ENCODE measurements at places on chromosomes 3 and 15. TPM values are rescaled to one million over a fixed set of nuclear protein-coding genes. Genes with fewer than 3 reads are reported as not detected.

DNA sequence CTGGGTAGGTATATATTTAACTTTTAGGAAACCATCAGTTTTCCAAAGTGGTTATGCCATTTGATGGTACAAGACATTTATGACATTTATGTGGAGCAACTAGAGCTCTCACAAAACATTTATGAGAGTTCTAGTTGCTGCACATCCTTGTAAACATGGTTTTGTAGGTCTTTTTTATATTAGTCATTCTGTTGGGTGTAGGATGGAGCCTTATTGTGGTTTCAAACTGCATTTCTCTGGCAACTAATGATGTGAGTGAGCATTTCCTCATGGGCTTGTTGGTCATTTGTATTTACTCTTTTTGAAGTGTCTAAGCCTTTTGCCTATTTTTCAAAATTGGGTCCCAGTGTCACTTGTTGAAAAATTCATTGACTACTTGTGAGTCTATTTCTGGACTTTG lies 45.7 kb upstream of the MGLL start:
- H3K4me1 ChIP-seq = no peaks in the 10 kb centered on the region
- H3K4me3 ChIP-seq = no peak overlapping the region
- H3K27me3 ChIP-seq = no peaks in the 10 kb centered on the region
- DNase-seq = no peak

DNA sequence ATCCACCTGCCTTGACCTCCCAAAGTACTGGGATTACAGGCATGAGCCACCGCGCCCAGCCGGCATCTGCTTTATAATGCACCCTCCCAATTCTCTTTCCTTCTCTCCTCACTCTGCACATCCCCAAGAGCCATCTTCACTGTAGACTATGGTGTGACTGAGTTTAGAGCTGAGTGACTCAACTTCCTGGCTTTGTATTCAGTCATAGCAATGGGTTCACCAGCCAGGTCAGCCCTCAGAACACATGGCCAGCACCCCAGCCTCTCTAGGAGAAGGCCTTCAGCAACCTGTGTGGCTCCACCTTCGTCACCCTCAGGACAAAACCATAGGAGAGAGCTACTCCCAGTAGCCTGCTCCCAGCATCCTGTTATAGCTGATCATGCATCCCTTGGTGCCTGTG lies 33.0 kb downstream of the ARID3B start:
- no peak for DNase-seq
- H3K27me3 ChIP-seq = no peaks in the 10 kb centered on the region
- peaks cover 25% of the 10 kb centered on the region for H3K36me3 ChIP-seq
- no peak overlapping the region for H3K27ac ChIP-seq
- no peaks in the 10 kb centered on the region for H3K4me1 ChIP-seq

- peaks cover 62% of the 10 kb centered on the region for H3K4me1 ChIP-seq
- H3K27me3 ChIP-seq = no peaks in the 10 kb centered on the region
- no peak overlapping the region for H3K27ac ChIP-seq
- no peak overlapping the region for H3K4me3 ChIP-seq
- no peak for DNase-seq
Observed at GRCh38 chr3:71063773-71064290, 519.7 kb downstream of the FOXP1 start.

DNA sequence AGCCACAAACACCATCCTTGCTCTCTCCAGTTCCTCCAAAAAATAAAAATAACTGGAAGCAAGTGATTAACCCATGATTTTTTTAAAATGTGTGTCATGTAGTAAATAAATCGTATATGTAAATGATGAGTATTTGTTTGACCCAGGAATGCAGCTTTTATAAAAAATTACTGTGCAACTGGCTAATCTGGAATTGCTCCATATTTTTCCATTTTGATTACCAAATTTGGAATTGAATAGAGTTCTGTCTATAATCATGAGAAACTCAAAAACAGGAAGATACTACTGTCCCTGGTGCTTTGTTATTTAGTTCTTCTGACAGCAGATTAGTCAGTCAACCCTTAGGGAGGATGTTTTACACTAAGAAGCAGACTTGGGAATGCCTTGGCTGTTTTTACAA lies 116.2 kb downstream of the CCNL1 start:
- H3K4me1 ChIP-seq = peaks cover 11% of the 10 kb centered on the region
- DNase-seq = no peak
- no peaks in the 10 kb centered on the region for H3K36me3 ChIP-seq

GRCh38 chr3:104359546-104359945 lies 1007.2 kb upstream of the ALCAM start:
- H3K27ac ChIP-seq = no peak overlapping the region
- H3K27me3 ChIP-seq = no peaks in the 10 kb centered on the region
- H3K36me3 ChIP-seq = no peaks in the 10 kb centered on the region
- no peak overlapping the region for H3K4me3 ChIP-seq

DNA sequence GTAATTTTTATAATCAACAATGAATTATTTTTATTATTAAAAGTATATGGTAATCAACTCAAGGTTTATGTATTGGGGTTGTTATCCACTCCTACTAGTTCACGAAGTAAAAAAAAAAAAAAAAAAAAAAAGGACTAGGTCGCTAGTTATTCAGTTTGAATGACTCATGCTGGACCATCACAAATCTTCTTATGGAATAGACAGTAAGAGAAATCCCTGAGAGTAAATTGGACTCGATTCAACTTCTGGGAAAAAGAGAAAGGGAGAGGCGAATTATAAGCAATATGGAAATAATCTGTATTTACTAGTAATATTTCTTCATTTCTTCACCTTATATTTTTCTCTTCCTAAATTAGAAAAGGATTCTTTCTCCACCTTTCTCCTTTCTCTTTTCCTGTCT lies 2.0 kb downstream of the MYEF2 start:
- H3K36me3 ChIP-seq = peaks cover 17% of the 10 kb centered on the region
- H3K4me3 ChIP-seq = peak overlapping the region; percentile 85
- peaks cover 27% of the 10 kb centered on the region for H3K4me1 ChIP-seq

DNA sequence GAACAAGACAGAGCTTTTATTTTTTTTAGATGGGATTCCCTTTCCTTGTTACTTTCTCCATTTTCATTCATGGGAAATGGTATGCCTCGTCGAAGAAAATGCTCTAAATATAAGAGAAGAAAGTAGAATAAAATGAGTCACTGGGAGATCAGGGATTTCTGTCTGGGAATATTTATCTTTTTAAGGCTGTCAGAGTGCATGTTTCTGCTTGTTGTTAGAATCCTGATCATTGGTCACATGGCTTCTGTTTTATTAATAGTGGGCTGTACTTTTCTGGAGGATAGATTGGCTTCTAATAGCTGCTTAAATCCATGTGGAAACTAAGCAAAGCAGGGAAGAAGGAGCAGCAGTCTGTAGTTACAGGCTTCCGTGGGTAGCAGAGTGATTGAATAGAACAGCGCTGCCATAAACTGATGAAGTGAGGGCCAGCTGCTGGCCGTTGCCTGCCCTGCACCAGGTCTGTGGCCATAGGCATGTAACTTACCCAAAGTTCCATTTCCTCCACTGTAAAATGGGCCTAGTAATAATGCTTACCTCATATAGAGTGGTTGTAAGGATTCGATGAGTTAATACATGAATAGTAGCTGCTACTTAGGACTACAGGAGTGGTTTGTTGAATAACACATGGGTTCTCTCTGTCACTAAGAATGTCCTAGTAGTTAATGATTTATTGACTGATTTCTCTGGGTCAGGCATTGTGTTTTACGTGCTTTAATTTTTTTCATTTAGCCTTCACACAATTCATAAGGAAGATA lies 289.9 kb downstream of the SATB1 start:
- H3K27ac ChIP-seq = no peak overlapping the region
- no peak overlapping the region for H3K4me3 ChIP-seq
- no peaks in the 10 kb centered on the region for H3K36me3 ChIP-seq
- DNase-seq = no peak
- no peaks in the 10 kb centered on the region for H3K4me1 ChIP-seq
- H3K27me3 ChIP-seq = no peaks in the 10 kb centered on the region

GRCh38 chr15:32879980-32880379 lies 162.2 kb downstream of the GREM1 start:
- H3K27ac ChIP-seq = no peak overlapping the region
- no peaks in the 10 kb centered on the region for H3K36me3 ChIP-seq
- no peak overlapping the region for H3K4me3 ChIP-seq
- DNase-seq = no peak
- no peaks in the 10 kb centered on the region for H3K4me1 ChIP-seq
- H3K27me3 ChIP-seq = peaks cover 16% of the 10 kb centered on the region

DNA sequence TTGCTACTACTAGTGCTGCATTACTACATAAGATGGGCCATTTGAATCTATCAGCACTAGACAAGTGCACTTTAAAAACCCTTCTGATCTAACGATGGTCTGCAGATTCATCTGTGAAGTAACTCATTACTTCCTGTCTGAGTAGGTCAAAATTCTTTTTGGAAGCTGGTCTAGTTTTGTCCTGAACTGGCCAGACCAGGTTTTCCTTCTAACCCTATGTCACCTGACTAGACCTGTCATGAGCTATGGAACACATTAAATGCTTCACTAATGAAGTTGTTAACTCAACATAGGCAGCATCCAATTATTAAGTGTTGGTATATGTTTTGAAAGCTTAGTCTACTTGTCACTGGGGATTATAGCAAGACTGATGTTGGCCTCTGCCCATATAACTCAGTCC lies 10.1 kb upstream of the RBM5 start:
- H3K4me3 ChIP-seq = no peak overlapping the region
- peak overlapping the region; percentile 5 for H3K27ac ChIP-seq
- peaks cover 16% of the 10 kb centered on the region for H3K36me3 ChIP-seq
- DNase-seq = no peak
- no peaks in the 10 kb centered on the region for H3K27me3 ChIP-seq
- peaks cover 80% of the 10 kb centered on the region for H3K4me1 ChIP-seq

DNA sequence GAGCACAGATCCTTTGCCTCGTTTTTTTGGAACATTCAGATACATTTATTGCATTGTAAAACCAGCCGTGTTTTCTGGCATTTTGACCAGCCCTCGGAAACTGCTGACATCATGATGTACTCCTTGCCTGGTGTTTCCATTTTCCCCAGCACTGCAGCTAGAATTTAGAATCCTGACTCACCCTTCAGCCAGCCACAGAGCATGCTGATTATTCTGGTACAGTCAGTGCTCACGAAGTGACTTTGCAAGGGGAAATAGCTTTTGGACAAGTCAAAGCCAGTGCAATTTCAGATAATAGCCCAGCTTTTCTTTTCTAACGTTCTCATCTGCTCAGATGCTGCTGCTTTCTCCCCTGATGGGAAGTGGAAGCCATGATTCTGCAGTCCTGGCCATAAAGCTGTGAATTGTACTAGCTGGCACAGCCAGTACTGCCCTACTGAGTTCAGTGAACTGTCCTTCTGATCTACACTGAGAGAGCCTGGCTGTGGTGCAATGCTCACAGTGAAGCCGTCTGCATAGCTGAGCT lies 12.1 kb upstream of the CNBP start:
- no peak overlapping the region for H3K27ac ChIP-seq
- DNase-seq = no peak
- peaks cover 20% of the 10 kb centered on the region for H3K4me1 ChIP-seq
- H3K4me3 ChIP-seq = no peak overlapping the region
- no peaks in the 10 kb centered on the region for H3K27me3 ChIP-seq
- no peaks in the 10 kb centered on the region for H3K36me3 ChIP-seq

DNA sequence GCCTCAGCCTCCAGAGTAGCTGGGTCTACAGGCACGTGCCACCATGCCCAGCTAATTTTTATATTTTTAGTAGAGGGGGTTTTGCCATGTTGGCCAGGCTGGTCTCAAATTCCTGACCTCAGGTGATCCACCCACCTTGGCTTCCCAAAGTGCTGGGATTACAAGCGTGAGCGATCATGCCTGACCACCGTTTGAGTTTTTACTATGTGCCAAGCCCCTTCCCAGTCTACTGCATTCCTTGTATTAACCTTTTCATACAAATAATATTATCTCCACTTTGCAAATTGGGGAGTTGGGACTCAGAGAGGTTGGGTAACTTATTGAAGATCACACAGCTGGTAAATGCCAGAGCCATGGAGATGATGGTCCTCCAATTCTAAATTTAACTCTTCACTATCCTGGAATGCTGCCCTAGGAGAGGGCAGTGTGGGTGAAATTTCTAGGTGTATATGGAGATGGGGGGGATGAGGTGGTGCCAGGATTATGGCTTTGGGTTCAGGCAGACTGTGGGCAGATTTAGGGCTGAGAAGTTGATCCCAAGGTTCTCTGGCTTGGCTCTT lies 1.0 kb upstream of the PXK start:
- no peak for DNase-seq
- H3K36me3 ChIP-seq = peaks cover 6% of the 10 kb centered on the region
- H3K27me3 ChIP-seq = no peaks in the 10 kb centered on the region
- peaks cover 38% of the 10 kb centered on the region for H3K4me1 ChIP-seq
- peak overlapping the region; percentile 81 for H3K4me3 ChIP-seq

- H3K27ac ChIP-seq = no peak overlapping the region
- H3K27me3 ChIP-seq = no peaks in the 10 kb centered on the region
- DNase-seq = no peak
- no peak overlapping the region for H3K4me3 ChIP-seq
- no peaks in the 10 kb centered on the region for H3K4me1 ChIP-seq
- H3K36me3 ChIP-seq = no peaks in the 10 kb centered on the region
Observed at GRCh38 chr3:138019281-138020069, 9.5 kb downstream of the CLDN18 start.

GRCh38 chr15:57696146-57696545 lies 10.4 kb upstream of the POLR2M start:
- H3K27me3 ChIP-seq = peaks cover 28% of the 10 kb centered on the region
- no peak overlapping the region for H3K4me3 ChIP-seq
- no peak for DNase-seq
- H3K27ac ChIP-seq = no peak overlapping the region
- no peaks in the 10 kb centered on the region for H3K36me3 ChIP-seq

Gene CADPS
- polyA plus RNA-seq = not detected

Gene ACAN
- polyA plus RNA-seq = not detected

Gene CCR2
- 1.4 TPM for polyA plus RNA-seq

Gene TRIM71
- polyA plus RNA-seq = not detected

Gene TAGLN3
- polyA plus RNA-seq = not detected

Gene LRTM1
- polyA plus RNA-seq = not detected

Gene CYP1A2
- not detected for polyA plus RNA-seq

Gene ZMYND10
- polyA plus RNA-seq = not detected

Gene SACM1L
- 7.3 TPM for polyA plus RNA-seq

Data from naive B cell (primary cell).